ENCODE measurements at places on chromosomes 1 and 21.
A peak's percentile ranks its signal among the peaks of the same experiment; 100 is the strongest.

DNA sequence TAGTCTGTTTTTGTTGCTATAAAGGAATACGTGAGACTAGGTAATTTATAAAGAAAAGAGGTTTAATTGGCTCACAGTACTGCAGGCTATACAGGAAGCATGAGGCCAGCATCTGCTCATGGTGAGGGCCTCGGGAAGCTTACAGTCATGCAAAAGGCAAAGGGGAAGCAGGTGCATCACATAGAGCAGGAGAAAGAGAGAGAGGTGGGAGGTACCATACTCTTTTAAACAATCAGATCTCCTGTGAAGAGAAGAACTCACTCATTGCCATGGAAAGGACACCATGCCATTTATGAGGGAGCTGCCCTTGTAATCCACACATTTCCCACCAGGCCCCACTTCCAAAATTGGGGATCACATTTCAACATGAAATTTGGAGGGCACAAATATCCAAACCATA is 12.7 kb downstream of the PPP1R12B start:
- DNase-seq = no peak

GRCh38 chr1:20684651-20685050 is 23.5 kb upstream of the DDOST start:
- no peak for DNase-seq

GRCh38 chr1:87951409-87951808 is 622.7 kb downstream of the LMO4 start:
- no peak for DNase-seq

GRCh38 chr1:21614419-21615115 is 54.6 kb downstream of the RAP1GAP start:
- no peak for DNase-seq

DNA sequence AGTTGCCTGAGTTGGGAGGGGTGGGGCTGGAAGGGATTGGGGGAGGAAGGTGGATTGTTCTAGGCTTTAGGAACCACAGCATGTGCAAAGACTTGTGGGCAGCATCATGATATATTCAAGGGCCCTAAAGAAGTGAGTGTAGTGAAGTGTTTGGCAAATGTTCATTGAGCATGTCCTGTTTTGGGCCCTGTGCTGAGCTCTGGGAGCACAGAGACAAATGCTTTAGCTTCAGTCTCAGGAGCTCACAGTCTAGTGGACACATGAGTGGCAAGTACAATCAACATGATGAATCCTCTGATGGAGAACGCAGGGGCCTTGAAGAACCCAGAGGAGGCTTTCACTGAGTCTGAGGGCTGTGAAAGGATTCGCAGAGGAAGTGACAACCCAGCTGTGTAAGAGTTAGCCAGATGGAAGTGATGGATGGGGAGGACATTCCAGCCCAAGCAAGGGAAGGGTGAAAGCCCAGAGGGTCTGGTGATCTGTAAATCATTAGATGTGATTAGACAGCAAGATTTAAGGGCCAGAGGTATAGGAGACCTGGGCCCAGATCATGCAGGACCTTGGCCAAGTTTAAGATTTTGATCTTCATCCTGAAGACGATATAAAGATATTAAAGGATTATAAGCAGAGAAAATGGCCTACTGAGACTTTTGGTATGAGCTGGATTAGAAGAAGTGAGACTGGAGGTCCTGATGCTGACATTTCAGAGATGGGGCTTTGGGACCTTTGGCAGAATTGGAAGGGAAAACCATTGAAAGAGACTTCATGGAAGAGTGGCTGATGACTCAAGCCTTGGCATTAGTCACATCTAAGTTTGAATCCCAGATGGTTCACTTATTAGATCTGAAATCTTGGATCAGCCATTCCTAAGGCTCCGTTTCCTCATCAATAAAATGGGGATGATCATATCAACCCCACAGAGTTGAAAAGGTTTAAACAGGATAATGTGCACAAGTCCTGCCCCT is 4.6 kb downstream of the IPO13 start:
- DNase-seq = no peak

DNA sequence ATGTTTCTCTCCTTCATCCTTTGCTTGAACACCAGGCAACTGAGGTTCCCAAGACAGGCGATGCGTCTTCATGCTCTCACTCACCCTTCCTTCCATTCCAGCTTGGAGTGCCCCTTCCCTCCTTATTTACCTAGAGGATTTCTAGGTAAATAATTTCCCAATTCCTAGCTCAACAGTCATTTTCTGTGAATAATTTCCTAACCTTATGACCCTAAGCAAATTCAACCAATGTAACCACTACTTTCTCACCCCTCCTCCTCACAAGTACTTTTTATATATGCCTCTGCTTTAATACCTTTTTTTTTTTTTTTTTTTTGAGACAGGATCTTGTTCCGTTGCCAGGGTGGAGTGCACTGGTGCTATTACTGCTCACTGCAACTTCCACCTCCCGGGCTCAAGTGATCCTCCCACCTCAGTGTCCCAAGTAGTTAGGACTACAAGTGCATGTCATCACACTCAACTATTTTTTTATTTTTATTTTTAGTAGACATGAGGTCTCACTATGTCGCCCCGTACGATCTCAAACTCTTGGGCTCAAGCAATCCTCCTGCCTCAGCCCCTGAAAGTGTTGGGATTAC is 86.7 kb downstream of the USP24 start:
- DNase-seq = no peak

DNA sequence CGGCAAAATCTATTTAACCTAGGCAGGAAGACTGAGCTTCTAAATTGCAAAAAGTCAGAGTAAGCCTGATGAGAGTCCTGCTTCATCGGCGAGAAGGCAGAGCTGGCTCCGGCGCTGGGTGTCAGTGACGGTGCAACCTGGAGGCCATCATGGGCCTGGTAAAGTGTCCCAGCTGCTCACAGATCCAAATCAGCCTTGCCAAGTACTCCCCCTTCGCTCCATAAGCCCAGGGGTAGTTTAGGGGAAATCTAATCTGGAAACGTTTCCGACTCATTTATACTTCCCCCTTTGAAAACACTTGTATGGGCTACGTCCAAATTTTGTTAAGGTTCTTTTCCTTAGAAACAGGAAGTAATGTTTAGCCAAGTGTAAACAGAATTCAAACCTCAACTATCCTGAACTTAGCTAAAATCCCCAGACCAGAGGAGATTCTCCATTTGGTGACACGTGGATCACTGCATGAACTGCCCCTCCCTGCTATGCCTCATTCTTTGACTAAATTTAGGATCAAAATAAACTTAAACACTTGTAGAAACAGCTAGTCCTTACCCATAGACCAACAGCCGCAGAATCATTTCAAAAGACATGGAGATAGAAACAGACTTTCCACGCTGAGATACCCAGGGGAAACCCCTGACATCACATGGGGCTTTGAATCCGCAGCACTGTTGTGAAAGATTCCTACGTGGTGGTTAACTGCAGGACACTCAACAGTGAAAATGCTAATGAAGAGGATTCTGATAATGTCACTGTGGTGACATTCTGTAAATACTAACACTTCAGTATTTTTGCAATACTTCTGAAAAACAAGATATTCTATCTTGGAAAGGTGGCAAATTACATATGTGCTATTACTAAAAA is 172.7 kb downstream of the TGFBR3 start:
- DNase-seq = peak; percentile 27

DNA sequence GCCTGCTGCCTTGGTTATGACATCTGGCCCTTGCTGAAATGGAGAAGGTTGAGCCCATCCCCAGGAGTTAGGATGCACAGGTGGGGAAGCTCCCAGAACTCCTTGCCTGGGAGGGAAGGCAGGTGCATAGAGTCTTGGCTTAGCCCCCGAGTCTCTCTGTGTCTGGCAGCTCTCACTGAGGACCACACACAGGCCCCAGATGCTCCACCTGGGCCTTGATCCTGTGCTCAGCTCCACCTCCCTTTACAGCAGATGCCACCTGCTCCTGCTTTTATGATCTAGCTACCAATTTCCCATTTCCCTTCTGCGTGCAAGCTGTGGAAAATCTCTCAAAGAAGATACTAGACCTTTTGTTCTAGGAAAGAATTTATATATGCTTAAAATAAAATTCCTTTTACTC is 28.8 kb upstream of the KCNJ6 start:
- no peak for DNase-seq
